Germinal center (tissue), 1 donor: ENCODE measurements at places on chromosomes 1 and 21.
A peak's percentile ranks its signal among the peaks of the same experiment; 100 is the strongest.

- no peak for DNase-seq
Measured at GRCh38 chr1:178284058-178284457, 190.2 kb downstream of the RASAL2 start.

DNA sequence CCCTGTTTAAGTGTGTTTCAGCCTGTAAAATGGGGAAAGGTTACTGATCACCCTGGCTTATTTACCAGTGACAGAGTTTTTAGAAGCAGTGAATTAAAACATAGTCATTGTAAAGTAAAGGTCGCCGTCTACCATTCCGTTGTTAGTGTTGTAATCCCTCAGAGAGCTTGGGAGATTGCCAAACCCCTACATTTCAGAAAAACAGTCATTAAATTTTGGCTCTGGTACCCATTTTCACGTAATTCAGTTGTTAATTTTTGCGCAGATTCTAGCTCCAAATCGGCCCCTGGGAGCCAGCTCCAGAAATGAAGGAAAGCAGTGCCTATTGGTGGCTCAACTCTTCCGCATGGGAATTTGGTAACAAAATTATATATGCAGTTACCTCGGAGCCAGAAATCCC lies 127.7 kb upstream of the AJAP1 start:
- no peak for DNase-seq

GRCh38 chr1:106700211-106700610 lies 356.3 kb upstream of the PRMT6 start:
- DNase-seq: no peak

GRCh38 chr1:8010080-8010664 lies 15.9 kb downstream of the ERRFI1 start:
- DNase-seq: no peak

DNA sequence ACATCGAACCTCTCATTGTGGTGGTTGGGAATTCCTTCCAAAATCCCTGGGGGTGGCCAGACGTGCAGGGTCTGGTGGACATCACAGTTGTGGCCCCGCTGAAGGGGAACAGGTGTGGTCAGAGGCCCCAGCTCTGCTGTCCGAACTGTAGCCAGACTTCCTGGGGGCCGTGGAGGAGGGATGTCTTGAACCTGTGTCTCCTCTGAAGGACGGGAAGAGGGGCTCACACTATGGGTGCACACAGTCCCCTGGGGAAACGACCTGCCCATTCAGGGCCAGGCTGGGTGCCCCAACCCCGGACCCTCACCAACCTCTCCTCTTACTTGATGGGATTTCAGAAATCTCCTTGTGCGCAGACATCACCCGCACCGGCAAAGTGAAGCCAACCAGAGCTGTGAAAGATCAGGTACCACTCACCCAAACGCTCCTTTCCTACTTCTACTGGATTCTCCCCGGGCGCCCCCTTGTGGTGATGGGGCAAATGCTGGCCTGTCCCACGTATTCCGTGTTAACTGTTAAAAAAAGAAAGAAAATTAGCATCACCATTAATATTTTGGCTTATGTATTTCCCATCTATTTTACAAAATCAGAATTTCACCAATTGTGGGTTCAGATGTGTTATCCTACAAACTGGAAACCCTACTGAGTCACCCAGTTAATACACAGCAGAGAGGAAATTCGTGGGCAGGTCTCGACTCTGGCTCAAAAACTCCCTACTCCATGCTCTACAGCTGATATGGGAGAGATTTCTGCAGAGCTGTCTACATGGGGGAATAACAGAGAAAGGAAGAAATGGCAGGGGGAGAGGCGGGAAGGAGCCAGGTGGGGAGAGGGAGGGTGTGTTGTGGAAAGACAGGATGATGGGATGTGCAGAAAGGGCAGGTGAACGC lies 28.1 kb downstream of the PADI4 start:
- peak; percentile 43 for DNase-seq

- DNase-seq: peak; percentile 14
Measured at GRCh38 chr1:24644100-24644384, 940 bp downstream of the SRRM1 start.

DNA sequence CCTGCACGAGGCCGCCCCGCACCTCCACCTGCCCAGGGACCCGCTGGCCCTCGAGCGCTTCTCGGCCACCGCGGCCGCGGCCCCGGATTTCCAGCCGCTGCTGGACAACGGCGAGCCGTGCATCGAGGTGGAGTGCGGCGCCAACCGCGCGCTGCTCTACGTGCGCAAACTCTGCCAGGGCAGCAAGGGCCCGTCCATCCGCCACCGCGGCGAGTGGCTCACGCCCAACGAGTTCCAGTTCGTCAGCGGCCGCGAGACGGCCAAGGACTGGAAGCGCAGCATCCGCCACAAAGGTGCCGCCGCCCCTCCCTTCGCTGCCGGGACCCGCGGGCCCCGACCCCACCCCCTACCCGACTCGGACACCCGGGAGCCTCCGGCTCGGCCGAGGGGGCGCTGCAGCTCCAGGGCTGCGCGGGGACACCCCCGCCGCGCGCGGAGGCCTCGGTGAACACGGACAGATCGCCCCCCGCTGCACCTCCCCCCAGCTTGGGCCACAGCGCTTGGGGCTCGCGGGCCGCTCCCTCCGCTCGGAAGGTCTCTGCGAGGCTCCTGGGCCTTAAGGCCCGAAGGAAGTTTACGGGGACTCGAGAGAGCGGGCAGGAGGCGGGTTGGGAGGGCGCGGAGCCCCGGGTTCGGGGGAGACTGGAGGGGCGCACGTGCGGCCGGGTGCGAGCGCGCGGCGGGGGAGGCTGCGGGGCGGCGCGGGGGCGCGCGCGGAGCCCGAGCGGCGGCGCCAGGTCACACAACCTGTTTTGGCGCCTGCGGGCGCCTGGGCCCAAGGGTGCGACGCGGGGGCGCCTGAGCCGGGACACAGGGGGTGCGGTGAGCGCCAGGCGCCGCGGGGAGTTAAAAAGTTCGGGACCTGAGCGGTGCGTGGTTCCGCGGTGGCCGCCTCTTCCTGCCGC lies 1.2 kb downstream of the SAMD11 start:
- DNase-seq: no peak

DNA sequence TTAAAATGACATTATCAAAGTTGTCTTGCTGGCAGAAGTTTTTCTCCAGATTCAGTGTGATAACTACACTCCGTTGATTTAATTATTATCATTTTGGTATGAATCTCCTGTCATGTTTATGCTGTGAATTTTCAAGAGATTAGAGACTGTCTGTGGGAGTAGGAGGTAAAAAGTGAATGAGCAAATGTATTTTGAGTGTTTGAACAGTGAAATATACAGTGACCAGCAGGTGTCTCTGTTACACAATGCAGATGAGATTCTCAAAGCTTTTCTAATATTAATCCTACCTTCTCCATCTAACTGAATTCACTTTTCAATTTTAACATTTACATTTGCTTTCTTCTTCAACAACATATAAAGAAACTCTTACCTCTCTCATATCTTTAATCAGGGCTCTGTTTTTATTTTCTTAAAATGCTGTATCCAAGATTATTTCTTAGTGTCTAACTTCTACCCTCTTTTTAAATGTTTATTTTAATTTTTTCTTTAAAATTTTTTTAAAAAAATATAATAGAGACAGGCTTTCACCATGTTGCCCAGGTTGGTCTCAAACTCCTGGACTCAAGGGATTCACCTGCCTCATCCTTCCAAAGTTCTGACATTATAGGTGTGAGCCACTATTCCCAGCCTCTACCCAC lies 20.9 kb upstream of the HSPA13 start:
- DNase-seq: peak; percentile 20

GRCh38 chr1:207424570-207425131 lies 29.5 kb upstream of the CR2 start:
- peak; percentile 51 for DNase-seq

GRCh38 chr1:31888291-31888690 lies 49.9 kb downstream of the PTP4A2 start:
- DNase-seq: no peak

- DNase-seq: no peak
Measured at GRCh38 chr1:10173582-10173981, 36.8 kb upstream of the KIF1B start.

DNA sequence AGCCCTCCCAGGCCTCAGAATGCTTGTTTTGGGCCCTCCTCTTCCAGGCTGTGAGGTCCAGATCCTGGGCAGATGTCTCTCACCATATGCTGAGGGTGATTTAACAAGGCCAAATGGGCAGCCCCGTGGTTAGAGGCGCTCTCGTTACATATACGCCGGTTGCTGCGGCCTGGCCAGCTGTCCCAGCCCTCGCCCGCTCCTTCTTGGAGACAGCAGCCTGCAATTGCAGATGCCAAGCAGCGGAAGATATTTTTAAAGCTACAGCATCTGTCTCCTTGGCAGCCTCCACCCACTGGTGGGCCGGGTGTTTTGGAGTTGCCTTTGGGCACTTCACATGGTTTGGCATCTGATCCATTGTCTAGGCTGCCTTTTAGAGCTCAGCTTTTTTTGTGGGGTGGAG lies 178.8 kb upstream of the NFIA start:
- no peak for DNase-seq

- no peak for DNase-seq
Measured at GRCh38 chr21:42401154-42401553, 2.5 kb upstream of the UBASH3A start.

- DNase-seq: no peak
Measured at GRCh38 chr1:172177849-172178248, 242.6 kb upstream of the C1orf105 start.

- no peak for DNase-seq
Measured at GRCh38 chr1:68162761-68163160, 69.6 kb downstream of the WLS start.

DNA sequence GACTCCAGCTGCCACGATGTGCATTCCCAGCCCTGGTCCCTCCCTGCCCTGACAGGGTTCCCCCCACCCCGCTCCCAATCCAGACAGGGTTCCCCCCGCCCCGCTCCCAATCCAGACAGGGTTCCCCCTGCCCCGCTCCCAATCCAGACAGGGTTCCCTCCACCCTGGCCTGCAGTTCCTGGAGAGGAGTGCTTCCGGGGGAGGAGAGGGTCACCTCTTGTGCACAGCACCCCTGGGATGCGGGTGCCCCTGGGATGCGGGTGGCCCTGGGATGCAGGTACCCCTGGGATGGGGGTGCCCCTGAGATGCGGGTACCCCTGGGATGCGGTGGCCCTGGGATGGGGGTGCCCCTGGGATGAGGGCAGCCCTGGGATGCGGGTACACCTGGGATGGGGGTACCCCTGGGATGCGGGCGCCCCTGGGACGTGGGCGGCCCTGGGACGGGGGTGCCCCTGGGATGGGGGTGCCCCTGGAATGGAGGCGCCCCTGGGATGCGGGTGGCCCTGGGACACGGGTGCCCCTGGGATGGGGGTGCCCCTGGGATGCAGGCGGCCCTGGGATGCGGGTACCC lies 36.7 kb upstream of the SLC19A1 start:
- no peak for DNase-seq

GRCh38 chr1:231786126-231786525 lies 159.5 kb downstream of the DISC1 start:
- no peak for DNase-seq

- no peak for DNase-seq
Measured at GRCh38 chr1:194369060-194369459, 1182.6 kb upstream of the B3GALT2 start.

DNA sequence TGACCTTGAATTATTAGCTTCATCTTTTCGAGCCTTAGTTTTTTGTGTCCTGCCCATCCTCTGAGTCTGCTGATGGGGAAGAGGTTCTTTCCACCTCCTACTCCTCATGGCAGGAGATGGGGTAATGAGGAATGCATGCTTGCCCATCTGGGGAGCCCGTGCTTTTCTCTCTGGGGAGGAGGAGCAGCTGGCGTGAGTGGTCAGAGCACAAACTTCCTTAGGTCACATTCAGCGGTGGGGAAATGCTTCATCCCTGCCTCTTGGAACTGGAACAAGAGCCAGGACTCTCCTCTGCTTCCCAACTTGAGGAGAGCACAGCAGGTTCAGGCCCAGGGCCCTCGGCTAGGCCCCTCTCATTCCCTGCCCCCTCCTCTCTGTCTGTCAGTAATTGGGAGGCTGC lies 155.0 kb downstream of the PCNX2 start:
- DNase-seq: peak; percentile 3

DNA sequence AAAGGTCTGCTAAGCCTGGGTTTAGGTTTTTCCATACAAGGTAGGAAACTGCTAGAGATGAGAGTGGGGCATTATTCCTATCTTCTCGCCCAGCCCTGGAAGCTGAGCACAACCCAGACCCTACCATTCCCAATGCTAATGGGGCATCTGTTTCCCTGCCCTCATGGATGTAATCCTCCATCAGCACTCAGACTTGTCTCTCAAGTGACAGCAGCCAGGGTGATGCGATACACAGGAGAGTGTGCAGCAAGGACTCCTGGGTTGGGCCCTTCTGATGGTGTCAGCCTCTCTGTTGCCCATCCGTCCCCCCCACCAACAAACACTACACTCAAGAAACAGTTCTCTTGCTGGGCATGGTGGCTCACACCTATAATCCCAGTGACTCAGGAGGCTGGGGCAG lies 5.9 kb upstream of the INPP5B start:
- DNase-seq: no peak

GRCh38 chr1:209504571-209504970 lies 78.9 kb upstream of the CAMK1G start:
- DNase-seq: no peak

DNA sequence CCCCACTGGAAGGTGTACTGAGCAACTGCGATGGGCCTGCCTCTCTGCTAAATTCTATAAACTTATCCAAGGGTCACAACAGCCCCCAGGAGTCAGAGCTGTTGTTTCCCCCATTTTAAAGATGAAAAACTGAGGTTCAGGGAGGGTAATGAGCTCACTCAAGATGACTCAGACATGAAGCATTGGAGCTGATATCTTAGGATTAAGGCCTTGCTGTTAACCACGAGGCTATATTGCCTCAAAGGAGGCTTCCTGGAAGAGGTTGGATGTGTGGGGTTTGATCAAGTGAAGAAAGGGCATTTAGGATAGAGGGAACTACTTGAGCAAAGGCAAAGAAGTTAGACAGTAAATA lies 6.7 kb downstream of the LDLRAP1 start:
- no peak for DNase-seq

DNA sequence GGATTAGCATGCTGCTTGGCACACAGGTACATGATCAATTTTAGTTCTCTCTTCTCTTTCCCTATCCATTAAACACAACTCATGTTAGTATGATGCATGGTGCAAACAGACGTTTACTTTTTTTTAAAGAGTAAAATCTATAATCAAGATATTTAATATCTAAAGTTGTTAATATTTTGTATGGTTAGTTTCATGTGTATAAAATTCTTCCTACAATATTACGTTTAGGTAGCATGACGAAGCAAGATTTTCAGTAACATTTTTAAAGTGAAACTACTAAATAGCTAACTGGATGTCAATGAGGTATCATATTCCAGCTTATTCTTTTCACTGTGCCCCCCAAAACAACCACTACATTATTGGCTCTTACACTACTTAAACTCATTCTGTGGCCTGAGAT lies 36.6 kb downstream of the CNIH4 start:
- no peak for DNase-seq

GRCh38 chr1:114499478-114499877 lies 11.5 kb downstream of the TRIM33 start:
- no peak for DNase-seq
